Pancreas (tissue), 10 donors: ENCODE measurements at places on chromosomes 2 and 18. TPM values are rescaled to one million over a fixed set of nuclear protein-coding genes. Genes with fewer than 3 reads are reported as not detected.

DNA sequence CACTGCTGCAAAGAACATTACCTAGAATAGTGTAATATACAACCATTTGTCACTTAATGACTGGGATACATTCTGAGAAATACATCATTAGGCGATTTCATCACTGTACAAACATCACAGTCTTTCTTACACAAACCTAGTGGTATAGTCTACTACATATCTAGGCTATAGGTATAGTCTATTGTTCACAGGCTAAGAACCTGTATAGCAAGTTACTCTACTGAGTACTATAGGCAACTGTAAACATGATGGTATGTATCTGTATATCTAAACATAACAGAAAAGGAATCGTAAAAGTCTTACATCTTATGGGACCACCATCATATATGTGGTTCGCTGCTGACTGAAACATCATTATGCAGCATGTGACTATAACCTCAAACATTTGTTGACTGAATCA is 21.4 kb downstream of the SP3 start:
- no peak for DNase-seq

Gene UCN
- polyA plus RNA-seq = 4.6 TPM

Gene IL36B
- polyA plus RNA-seq = not detected

Gene PAX8
- polyA plus RNA-seq = 1.1 TPM

Gene ABCA12
- not detected for polyA plus RNA-seq

Gene STPG4
- not detected for polyA plus RNA-seq

Gene HJURP
- 0.34 TPM for polyA plus RNA-seq

GRCh38 chr18:9902832-9903231 is 11.0 kb upstream of the VAPA start:
- no peak for DNase-seq

DNA sequence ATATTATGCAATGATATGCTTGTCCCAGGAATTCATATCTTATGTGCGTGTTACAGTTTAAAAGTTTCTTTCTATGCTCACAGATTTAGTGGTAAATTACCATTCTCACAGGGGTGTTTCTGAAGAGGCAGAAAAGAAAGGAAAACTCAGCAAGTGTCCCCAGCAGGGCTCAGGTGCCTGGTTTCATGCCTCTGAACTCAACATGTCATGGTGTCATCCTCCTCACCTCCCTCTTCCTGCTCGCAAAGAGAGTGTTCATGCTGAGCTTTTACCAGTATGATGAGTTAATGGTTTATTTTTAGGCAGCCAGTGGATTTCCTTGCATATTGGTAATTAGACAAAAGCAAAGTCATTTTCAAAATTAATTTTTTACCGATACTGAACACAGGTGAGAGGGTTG is 492.9 kb upstream of the ZEB2 start:
- no peak for DNase-seq

Gene PTGR3
- polyA plus RNA-seq = 7.2 TPM
